ENCODE measurements at places on chromosomes 6 and 20.
A peak's percentile ranks its signal among the peaks of the same experiment; 100 is the strongest.

DNA sequence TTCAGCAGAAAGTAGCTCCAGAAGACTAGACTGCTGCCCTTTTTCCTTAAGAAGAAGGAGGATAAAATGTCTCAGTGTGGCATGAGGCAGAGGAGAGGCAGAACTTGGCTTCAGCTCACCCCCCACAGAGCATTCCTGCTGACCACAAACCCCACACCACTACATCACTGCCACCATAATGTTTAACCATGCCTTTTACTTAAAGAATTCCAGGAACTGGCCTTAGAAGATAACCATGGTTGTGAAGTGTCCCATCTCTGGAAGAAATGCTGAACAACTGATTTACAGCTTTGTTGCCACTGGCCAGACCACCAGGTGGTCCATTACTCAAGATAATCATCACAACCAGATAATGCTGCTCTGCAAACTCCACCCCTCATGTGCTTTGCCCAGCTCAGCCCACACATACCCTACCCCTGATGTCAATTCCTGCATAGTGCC lies 154.1 kb downstream of the CD24 start:
- peak; percentile 17 for DNase-seq

DNA sequence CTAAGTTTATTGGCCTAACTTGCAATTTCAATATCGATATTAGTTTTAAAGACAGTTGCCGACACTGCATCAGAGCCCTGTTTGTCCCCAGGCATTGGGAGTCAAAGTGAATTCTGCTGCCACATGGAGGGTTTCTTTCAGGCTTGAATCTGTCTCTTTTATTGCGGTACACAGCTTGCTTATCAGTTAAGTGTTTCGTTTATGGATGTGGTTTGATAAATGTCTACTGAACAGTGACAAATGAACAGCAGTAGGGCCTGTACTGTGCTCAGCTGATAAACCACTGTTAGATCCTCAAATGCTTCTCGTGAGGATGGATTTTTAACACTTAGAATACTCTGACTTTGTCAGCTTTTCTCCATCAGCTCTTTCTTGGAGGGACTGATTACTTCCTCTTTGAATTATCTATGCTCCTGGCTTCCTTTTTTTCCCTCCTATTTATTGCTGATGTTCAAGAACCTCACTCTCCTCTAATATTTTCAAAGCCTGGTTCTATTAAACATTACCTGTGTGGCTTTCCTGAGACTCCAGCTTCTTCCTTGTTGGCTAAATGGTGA lies 240.8 kb downstream of the PLCB1 start:
- peak; percentile 36 for DNase-seq

DNA sequence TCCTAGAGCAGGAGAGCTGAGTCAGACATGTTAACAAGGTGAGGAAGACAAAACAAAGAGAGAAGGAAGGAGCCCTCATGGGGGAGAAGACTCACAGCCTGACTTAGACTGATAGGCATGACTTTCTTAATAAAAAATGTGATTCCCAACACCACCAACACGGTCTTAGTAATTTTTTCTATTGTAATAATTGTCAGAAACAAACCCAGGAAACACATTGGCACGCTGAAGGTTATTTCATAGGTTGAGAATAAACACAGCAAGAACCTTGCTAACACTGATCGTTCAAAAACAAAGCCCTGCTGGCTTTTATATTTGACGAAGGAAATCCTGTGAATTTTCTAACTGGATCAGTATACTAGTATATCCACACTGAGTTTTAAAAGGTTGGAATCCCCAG lies 286.8 kb downstream of the HACE1 start:
- no peak for DNase-seq

GRCh38 chr6:117521791-117522502 lies 39.5 kb downstream of the DCBLD1 start:
- no peak for DNase-seq

- DNase-seq, result no peak
These were observed 361.6 kb upstream of the RUNX2 start for GRCh38 chr6:44966449-44967092.

DNA sequence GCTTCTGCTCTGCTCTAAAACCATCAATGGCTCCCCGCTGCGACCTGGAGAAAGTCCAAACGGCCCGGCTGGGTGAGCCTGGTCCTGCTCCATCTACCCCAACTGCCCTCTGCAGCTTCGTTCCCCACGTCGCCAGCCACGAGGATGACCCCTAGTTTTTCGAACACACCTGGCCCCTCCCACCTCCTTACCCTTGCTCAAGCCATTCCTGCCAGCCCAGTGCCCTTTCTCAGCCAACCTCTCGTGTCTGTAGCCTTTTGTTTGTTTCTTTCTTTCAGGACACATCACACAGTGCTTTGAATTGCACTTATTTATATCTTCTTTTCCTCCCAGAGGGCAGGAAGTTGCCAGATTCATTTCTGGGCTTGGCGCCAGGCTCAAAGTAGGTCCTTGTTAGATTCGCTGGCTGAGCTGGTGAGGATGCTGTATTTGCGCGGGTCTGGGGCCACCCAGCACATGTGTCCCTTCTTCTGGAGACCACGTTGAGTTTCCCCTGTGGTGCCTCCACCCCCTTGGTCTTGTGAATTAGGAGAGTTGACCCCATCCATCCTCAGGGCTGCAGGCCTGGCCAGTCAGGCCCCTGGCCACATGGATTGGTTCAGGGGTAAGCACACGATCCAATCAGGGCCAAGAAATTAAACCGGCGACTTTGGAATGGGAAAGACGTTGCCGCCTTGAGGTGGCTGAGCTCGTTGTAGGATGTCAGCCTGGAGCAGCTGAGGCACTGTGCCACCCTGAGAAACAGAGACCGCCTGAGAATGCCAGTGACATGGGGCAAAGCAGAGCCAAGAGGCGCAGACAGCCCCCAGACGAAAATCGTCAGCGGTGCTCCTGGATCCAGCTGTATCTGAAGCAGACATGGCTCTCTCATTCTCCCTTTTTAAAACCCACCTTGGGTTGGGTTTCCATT lies 156.0 kb downstream of the CEBPB start:
- peak; percentile 60 for DNase-seq

DNA sequence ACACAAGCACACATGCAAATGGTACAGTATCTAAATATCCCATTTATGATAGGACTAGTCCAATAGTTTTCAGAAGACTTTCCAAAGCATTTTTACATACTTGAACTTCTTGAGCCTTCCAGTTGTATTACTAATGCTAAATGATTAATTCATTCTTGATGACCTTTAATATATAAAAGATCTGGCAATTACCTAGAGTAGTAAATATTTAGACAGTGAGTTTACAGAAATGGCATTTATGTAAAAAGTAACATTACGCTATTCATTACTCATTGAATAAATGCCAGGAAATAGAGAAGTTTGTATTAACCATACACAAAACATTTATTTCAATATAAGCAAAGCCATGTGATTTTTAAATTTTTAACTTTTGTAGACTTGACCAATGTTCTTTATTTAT lies 158.8 kb downstream of the DST start:
- no peak for DNase-seq

- DNase-seq, result no peak
These were observed 544.1 kb downstream of the QKI start for GRCh38 chr6:163958646-163959045.

DNA sequence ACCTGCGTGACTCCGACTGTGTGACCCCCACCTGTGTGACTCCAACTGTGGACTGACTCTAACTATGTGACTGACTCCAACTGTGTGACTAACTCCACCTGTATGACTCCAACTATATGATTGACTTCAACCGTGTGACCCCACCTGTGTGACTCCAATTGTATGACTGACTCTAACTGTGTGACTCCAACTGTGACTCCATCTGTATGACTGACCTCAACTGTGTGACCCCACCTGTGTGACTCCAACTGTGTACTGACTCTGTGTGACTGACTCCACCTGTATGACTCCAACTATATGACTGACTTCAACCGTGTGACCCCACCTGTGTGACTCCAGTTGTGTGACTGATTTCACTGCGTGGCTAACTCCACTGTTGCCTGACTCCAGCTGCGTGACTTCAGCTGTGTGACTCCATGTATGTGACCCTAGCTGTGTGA lies 38.6 kb downstream of the SYNJ2 start:
- no peak for DNase-seq

DNA sequence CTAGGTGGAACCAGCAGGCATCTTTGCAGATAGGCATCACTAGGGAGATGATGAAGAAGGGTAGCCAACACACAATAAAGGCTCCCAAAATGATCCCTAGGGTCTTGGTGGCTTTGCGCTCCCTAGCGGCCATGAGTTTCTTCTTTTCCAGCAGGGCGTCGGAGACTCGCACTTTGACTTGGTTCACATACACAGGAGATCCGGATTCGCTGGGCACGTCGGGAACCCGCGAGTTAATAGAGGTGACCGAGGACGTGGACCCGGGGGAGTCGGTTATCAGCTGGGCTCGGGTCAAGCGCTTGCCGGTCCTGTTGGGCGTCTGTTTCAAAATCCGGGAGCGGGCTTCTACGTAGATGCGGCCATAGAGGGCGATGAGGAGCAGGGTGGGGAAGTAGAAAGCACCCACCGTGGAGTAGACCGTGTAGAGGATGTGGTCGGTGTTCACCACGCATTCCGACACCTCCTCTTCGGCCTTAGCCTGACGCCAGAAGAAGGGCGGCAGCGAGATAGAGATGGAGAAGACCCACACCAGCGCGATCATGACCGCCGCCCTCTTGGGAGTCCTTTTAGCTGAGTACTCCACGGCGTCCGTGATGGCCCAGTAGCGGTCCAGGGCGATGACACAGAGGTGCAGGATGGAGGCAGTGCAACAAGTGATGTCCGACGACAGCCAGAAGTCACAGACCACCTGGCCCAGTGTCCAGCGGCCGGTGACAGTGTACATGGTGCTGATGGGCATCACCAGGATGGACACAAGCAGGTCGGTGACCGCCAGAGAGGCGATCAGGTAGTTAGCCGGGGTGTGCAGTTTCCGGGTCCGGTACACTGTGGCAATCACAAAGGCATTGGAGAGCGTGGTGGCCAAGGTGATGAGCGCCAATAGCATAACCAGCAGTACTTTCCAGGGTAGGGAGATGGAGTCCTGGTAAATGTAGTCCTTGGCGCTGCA lies 658 bp downstream of the HTR1B start:
- DNase-seq, result peak; percentile 41

- no peak for DNase-seq
These were observed 24.4 kb downstream of the PTPN1 start for GRCh38 chr20:50534567-50534966.

GRCh38 chr6:39387785-39388184 lies 65.3 kb upstream of the KCNK16 start:
- no peak for DNase-seq

- DNase-seq, result no peak
These were observed 21.5 kb downstream of the OR2B2 start for GRCh38 chr6:27890445-27891319.

GRCh38 chr6:93568169-93568568 lies 148.8 kb upstream of the EPHA7 start:
- DNase-seq, result no peak

DNA sequence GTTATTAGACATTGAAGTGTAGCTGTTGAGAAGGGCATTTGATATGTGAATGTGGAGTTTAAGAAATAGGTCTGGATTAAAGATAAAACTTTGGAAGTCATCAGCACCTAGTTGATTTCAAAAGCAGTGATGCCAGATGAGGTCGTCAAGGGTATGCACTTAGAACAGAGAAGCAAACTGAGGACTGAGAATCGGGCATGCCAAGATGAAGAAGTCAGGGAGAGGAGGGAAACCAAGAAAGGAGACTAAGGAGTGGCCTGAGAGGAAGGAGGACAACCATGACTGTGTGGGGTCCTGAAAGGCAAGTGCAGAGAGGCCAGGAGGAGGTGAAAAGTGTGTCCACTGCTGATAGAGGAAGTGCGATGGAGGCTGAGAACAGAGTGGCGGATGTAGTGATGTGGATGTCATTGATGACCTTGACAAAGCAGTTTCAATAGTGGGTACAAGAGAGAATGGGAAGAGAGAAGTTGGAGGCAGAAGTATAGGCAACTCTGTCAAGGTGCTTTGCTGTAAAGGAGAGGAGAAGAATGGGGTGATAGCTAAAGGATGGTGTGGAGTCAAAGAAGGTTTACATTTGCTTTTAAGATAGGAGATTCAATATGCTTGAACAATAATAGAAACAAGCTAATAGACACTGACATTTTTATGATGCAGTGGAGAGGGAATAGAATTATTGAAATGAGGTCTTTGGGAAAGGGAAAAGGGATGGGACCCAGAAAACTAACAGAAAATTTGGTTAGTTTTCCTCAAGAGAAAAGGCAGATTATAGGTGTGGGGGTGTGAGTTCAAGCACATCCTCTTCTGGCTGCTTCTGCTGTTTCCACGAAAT lies 139.7 kb upstream of the TMEM170B start:
- DNase-seq, result no peak

DNA sequence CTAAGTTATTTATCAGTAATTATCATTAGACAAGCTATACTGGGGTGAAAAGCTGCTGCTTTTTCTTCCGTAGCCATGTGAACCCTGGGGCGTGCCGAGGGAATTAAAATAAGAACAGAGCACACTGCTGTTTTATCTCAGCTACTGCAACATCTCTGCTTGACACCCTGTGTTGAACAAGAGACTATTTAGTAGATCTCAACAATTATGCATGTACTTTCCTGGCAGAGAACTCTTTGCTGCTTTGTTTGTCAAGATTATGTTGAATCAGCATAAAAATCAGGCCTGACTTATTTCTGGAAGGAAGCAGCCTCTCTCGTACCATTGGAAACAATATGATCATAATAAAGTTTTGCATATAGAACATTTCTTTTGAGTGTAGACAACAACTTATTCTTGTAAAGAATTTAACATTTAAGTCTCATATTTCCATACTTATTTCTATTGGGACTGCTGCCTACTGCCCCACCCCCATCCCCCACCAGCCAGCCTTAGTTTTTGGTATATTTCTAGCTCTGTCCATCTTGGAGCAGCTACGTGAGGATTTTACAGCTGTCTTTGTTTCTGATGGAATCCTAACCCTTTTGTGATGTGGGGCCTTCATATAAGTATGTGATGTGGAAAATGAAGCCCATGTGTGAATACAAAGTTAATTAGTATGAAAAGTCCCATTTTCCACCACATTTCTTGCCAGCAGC lies 1011.4 kb downstream of the KIF16B start:
- no peak for DNase-seq

GRCh38 chr20:60341062-60341461 lies 382.8 kb downstream of the CDH26 start:
- DNase-seq, result no peak

- DNase-seq, result no peak
These were observed 631 bp downstream of the PLCB1 start for GRCh38 chr20:8132484-8133309.

DNA sequence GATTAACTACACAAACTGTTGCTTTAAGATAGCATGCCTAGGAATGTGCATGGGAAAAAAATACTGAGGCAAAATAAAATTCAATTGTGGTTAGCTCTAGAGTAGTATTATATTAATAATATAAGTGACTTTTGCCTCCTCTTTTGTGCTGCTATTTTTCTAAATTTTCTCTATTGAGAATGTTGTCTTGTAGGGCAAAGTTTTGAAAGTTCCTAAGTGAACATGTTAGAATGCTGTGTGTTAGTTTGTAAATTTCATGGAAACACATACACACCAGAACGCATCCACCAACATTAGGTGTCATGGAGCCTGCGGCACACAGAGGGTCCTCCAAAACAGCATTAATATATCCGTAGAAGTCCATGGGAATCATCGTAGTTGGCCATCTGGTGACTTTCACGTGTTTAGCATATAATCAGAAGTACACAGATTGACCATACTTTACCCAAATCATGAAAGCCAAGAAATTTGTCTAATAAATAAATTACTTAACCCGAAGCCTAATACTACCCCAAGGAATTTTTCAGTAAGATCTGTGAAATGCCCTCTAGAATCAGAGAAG lies 25.6 kb downstream of the ARHGAP18 start:
- DNase-seq, result no peak
